ENCODE measurements at places on chromosomes 5 and 9. TPM values are rescaled to one million over a fixed set of nuclear protein-coding genes. Genes with fewer than 3 reads are reported as not detected.
A peak's percentile ranks its signal among the peaks of the same experiment; 100 is the strongest.

- H3K27me3 ChIP-seq = peaks cover 8% of the 10 kb centered on the region
- H3K4me3 ChIP-seq = no peak overlapping the region
- DNase-seq = no peak
- peaks cover 2% of the 10 kb centered on the region for H3K4me1 ChIP-seq
- no peak overlapping the region for H3K27ac ChIP-seq
Measured at GRCh38 chr9:93911136-93911745, 43.9 kb downstream of the BARX1 start.

- no peaks in the 10 kb centered on the region for H3K27me3 ChIP-seq
- no peaks in the 10 kb centered on the region for H3K4me1 ChIP-seq
- no peak for DNase-seq
- no peaks in the 10 kb centered on the region for H3K36me3 ChIP-seq
- no peak overlapping the region for H3K4me3 ChIP-seq
Measured at GRCh38 chr5:149808264-149808982, 78.3 kb downstream of the PPARGC1B start.

- no peak overlapping the region for H3K27ac ChIP-seq
- DNase-seq = peak; percentile 64
- no peaks in the 10 kb centered on the region for H3K27me3 ChIP-seq
- H3K36me3 ChIP-seq = no peaks in the 10 kb centered on the region
- H3K4me3 ChIP-seq = no peak overlapping the region
Measured at GRCh38 chr5:168219515-168220410, 71.7 kb upstream of the WWC1 start.

GRCh38 chr5:73136055-73136562, 15.7 kb downstream of the TMEM171 start:
- H3K27me3 ChIP-seq = peaks cover 40% of the 10 kb centered on the region
- H3K4me3 ChIP-seq = no peak overlapping the region
- no peaks in the 10 kb centered on the region for H3K4me1 ChIP-seq
- no peak overlapping the region for H3K27ac ChIP-seq

- peaks cover 26% of the 10 kb centered on the region for H3K27me3 ChIP-seq
- peaks cover 53% of the 10 kb centered on the region for H3K36me3 ChIP-seq
- H3K27ac ChIP-seq = peak within 1 kb of the TSS; percentile 97
- peak within 1 kb of the TSS; percentile 94 for H3K4me3 ChIP-seq
- peak; percentile 77 for DNase-seq
Measured at GRCh38 chr9:21993893-21994555, at the start of gene CDKN2A. Gene CDKN2A, minus strand, starts transcription at chr9:21994392.

GRCh38 chr5:107570805-107571531, 99.8 kb downstream of the EFNA5 start:
- H3K4me3 ChIP-seq = peak overlapping the region; percentile 71
- H3K27me3 ChIP-seq = peaks cover 20% of the 10 kb centered on the region
- H3K4me1 ChIP-seq = peaks cover 19% of the 10 kb centered on the region
- H3K36me3 ChIP-seq = no peaks in the 10 kb centered on the region
- peak; percentile 35 for DNase-seq
- H3K27ac ChIP-seq = no peak overlapping the region

- peak overlapping the region; percentile 40 for H3K27ac ChIP-seq
- H3K36me3 ChIP-seq = peaks cover 26% of the 10 kb centered on the region
- no peak for DNase-seq
- H3K27me3 ChIP-seq = no peaks in the 10 kb centered on the region
Measured at GRCh38 chr5:1494780-1495524, 28.8 kb downstream of the LPCAT1 start.

DNA sequence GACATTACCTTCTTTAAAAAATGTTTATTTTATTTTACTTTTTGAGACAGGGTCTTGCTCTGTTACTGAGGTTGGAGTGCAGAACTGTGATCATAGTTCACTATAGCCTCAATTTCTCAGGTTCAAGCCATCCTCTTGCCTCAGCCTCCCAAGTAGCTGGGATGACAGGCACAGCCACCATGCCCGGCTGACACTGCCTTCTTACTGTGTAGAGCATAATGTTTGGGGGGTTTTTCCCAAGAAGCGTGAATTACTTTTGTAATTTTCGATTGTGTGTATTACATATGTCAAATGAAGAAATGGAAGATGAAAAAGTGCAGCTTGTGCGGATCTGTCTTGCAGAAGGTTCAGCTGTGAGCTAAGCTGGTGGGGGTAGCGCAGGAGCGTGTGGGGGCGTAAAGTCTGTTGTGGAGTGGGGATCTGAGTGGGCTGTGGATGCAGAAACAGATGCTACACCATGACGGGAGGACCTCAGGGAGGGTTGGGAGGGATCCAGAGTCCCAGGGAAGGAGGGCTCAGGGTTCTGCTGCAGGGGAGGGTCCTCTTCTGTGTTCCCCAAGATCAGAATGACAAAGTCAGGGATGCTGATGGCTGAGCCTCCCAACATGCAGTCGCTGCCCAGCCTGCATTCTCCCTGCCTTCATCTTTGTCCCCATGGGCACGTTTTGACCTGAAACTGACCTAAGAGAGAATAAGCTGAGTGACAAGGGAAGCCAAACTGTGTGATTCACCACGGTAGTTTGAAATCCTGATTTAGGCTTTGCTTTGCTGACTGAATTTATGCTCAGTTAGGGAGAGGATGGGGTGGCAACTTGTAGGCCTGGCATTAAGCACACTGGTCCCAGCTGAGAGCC, 6.8 kb upstream of the ANKRD33B start:
- peaks cover 48% of the 10 kb centered on the region for H3K27me3 ChIP-seq
- H3K4me3 ChIP-seq = no peak overlapping the region
- no peaks in the 10 kb centered on the region for H3K36me3 ChIP-seq
- H3K4me1 ChIP-seq = peaks cover 17% of the 10 kb centered on the region
- no peak for DNase-seq
- H3K27ac ChIP-seq = no peak overlapping the region

DNA sequence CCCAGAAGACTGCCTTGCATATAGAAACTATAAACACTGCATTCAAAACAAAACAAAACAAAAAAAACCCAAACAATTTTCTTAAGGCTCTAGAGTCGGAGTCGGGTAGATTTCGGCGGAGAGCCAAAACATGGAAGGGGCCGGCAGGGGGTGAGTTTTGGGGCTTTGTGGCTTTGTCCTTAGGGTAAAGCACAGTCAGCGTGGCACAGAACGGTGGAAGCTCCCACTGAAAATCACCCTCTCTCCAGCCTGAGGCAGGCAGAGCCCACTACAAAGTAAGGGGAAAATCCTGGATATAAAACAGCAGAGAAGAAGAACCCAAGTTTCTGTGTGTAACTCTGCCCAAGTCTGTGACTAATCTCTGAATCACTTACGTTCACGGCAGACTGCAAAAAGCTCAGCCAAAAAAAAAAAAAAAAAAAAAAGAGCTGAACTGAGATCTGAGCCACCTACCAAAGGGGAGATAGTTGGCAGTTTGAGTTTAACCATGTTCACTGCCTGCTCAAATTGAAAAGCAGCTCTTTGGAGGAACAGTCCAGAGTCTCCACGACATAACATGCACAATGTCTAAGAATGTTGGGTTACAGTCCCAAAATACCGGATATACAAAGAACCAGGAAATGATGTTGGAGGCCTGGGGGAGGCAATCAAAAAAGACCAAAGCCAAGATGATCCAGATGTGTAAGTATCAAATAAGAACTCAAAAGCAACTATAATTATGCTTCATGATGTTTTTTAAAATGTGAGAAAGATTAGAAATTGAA, 26.6 kb upstream of the OR2K2 start:
- no peak for DNase-seq
- H3K4me1 ChIP-seq = no peaks in the 10 kb centered on the region
- H3K27me3 ChIP-seq = no peaks in the 10 kb centered on the region
- no peak overlapping the region for H3K4me3 ChIP-seq

- no peak overlapping the region for H3K4me3 ChIP-seq
- H3K27me3 ChIP-seq = no peaks in the 10 kb centered on the region
- no peak overlapping the region for H3K27ac ChIP-seq
- DNase-seq = no peak
Measured at GRCh38 chr5:3546028-3546427, 49.6 kb upstream of the IRX1 start.

DNA sequence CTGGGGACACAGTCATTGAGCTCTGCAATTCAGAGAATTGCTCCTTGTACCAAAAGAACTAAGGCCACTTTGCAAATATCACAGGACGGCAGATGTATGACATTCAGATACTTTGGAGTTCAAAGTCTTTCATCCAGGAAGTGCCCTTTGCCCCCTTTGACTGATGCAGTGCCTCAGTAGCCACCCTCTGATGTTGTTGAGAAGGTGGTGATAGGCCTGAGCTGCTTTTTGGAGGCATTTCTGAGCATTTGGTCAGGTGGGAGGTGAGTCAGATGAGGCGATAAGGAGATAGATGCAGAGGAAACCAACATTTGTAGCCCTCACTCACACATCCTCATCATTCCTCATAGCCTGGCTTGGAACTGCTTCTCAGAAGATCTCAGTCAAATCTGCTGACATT, 63.4 kb downstream of the ANGPTL2 start:
- H3K4me1 ChIP-seq = peaks cover 12% of the 10 kb centered on the region
- H3K36me3 ChIP-seq = no peaks in the 10 kb centered on the region
- no peaks in the 10 kb centered on the region for H3K27me3 ChIP-seq
- no peak overlapping the region for H3K4me3 ChIP-seq

GRCh38 chr5:97065475-97065874, 76.9 kb downstream of the LIX1 start:
- DNase-seq = no peak
- H3K27me3 ChIP-seq = peaks cover 9% of the 10 kb centered on the region
- no peaks in the 10 kb centered on the region for H3K36me3 ChIP-seq
- peaks cover 2% of the 10 kb centered on the region for H3K4me1 ChIP-seq
- H3K4me3 ChIP-seq = no peak overlapping the region

DNA sequence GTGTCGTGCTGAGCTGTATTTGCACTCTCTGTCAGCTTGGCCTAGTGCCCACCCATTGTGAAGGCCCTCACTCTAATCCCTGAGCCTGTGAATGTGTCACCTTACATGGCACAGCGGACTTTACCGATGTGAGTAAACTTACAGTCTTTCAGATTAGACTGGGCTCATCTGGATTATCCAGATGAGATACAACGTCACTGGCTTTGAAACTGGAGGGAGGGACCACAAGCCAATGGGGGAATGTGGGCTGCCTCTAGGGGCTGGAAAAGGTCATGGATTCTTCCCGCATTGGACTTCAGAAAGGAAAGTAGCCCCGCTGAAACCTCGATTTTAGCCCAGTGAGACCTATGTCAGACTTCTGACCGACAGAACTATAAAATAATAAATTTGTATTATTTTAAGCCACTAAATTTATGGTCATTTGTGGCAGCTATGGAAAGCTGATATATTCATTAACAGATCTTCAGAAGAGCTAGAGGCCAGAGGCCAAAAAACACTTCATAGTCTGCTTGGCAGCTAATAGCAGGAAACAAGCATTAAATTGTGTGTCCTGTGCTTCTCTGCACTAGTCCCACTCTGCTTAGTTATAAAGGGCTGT, 139.0 kb upstream of the GAS1 start:
- no peaks in the 10 kb centered on the region for H3K36me3 ChIP-seq
- H3K27me3 ChIP-seq = no peaks in the 10 kb centered on the region
- H3K4me1 ChIP-seq = no peaks in the 10 kb centered on the region
- no peak overlapping the region for H3K27ac ChIP-seq
- DNase-seq = no peak
- no peak overlapping the region for H3K4me3 ChIP-seq

DNA sequence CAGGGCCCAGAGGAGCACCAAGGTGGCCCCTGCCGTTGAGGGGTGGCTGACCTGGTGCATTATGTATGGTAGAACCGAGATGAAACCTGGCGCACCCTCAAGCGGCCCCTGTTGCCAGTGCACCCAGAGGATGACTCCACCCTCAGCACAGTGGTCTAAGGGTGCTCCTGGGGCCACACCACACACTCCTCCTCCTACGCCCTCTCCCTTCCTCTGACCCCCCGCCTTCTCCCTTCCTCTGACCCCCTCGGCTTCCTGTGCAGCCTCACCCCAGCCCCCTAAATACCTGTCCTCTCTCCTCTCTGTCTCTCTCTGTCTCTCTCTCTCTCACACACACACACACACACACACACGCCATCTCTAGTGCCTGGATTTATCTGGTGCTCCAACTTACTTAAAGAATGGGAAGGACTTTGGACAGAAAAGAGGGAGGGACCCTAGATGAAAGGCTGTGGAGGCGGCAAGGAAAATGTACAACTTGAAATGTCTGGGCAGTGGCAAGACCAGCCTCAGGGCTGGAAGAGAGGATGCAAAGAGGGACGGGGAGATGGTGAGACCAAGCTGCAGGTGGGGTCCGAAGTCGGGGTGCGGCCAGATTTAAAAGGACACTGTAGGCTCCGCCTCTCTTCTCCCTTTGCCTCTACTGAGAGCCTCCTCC, 18.2 kb upstream of the SLC30A5 start:
- no peaks in the 10 kb centered on the region for H3K27me3 ChIP-seq
- H3K4me3 ChIP-seq = no peak overlapping the region
- no peak overlapping the region for H3K27ac ChIP-seq
- peaks cover 5% of the 10 kb centered on the region for H3K4me1 ChIP-seq

- H3K36me3 ChIP-seq = no peaks in the 10 kb centered on the region
- no peak for DNase-seq
- no peak overlapping the region for H3K27ac ChIP-seq
- peaks cover 3% of the 10 kb centered on the region for H3K27me3 ChIP-seq
- no peak overlapping the region for H3K4me3 ChIP-seq
- H3K4me1 ChIP-seq = peaks cover 16% of the 10 kb centered on the region
Measured at GRCh38 chr5:56314529-56314928, 81.4 kb upstream of the ANKRD55 start.

DNA sequence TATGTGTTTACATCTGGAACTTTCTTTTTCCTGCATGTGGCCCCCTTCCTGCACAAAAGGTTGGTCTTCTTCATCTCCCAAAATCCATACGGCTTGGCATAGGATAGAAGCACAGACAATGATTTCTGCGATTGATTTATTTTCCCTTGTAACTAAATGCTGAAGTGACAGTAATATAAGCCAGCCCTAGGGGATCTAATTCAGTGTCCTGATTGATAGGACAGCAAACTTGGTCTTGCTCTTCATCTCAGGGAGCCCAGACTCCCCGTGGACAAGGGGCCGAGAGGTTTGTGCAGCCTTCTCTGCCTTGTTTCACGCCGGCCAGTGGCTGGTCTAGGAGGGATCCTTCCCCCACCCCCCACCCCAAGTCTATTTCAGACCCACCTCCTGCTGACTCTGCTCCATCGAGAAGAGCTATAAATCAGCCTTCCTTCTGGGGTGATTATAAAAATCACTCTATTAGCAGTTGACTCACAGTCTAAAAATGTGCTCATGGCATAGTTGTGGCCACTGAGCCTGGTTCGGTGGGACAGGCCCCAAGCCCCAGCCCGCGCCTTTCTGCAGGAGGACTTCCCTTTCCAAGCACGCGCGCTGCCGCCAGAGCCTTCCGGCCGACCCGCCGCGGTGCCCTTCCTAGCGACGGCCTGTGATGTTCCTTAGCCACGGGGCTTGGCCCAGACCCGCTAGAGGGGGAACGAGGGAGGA, 89.8 kb upstream of the COL5A1 start:
- DNase-seq = no peak
- no peak overlapping the region for H3K27ac ChIP-seq
- peaks cover 2% of the 10 kb centered on the region for H3K36me3 ChIP-seq
- no peaks in the 10 kb centered on the region for H3K4me1 ChIP-seq
- no peak overlapping the region for H3K4me3 ChIP-seq

GRCh38 chr9:91312717-91313325, 48.9 kb downstream of the AUH start:
- no peak for DNase-seq
- no peak overlapping the region for H3K27ac ChIP-seq
- no peaks in the 10 kb centered on the region for H3K4me1 ChIP-seq
- H3K4me3 ChIP-seq = no peak overlapping the region
- H3K27me3 ChIP-seq = no peaks in the 10 kb centered on the region

- H3K4me3 ChIP-seq = no peak overlapping the region
- no peaks in the 10 kb centered on the region for H3K36me3 ChIP-seq
- no peak overlapping the region for H3K27ac ChIP-seq
- H3K4me1 ChIP-seq = no peaks in the 10 kb centered on the region
- no peak for DNase-seq
Measured at GRCh38 chr5:6475626-6476312, 27.1 kb downstream of the UBE2QL1 start.

OMD gene
- total RNA-seq = not detected

ROPN1L gene
- 1.4 TPM for total RNA-seq

SCGB3A2 gene
- not detected for total RNA-seq

OSMR gene
- total RNA-seq = not detected

PRPF4 gene
- total RNA-seq = 37.3 TPM

Measured in activated CD8-positive, alpha-beta T cell treated with anti-CD3 and anti-CD28 coated beads, Interleukin-2, amount 10 ng/mL, durations not matched to agents 7 days and 5 days (primary cell).